Calu3 (cell line): ENCODE measurements at places on chromosomes 6 and 20. TPM values are rescaled to one million over a fixed set of nuclear protein-coding genes. Genes with fewer than 3 reads are reported as not detected.

- H3K4me3 ChIP-seq = no peak overlapping the region
- no peaks in the 10 kb centered on the region for H3K36me3 ChIP-seq
- H3K4me1 ChIP-seq = peaks cover 24% of the 10 kb centered on the region
- DNase-seq = no peak
- H3K27ac ChIP-seq = no peak overlapping the region
Observed at GRCh38 chr20:58626051-58626450, 25.0 kb upstream of the STX16 start.

- no peak for DNase-seq
- H3K27ac ChIP-seq = no peak overlapping the region
- H3K27me3 ChIP-seq = no peaks in the 10 kb centered on the region
- H3K4me1 ChIP-seq = no peaks in the 10 kb centered on the region
Observed at GRCh38 chr6:36381502-36382389, 5.7 kb downstream of the ETV7 start.

The PI16 gene
- 0.17 and 0.32 TPM in 2 replicates for total RNA-seq

- H3K36me3 ChIP-seq = no peaks in the 10 kb centered on the region
- H3K27me3 ChIP-seq = no peaks in the 10 kb centered on the region
- no peaks in the 10 kb centered on the region for H3K4me1 ChIP-seq
- H3K27ac ChIP-seq = no peak overlapping the region
- peak; percentile 68 for DNase-seq
Observed at GRCh38 chr6:97394160-97394748, 111.2 kb upstream of the MMS22L start.

DNA sequence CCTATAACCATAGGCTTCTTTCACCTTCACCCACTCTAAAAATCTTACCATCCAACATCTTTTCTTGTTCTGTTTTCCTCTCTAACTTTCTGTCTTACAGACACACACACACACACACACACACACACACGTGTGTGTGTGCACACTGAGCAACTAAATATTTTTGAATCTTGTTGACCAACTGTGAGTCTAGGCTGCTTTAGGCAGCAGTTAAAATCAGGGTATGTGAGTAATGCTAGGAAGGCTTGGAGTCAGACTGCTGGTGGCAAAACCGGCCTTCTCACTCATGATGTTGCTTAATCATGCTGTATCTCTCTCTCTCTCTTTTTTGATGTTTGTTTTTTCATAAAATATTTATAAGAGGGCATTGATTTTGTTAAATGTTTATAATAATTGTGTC, 103.1 kb upstream of the TBX18 start:
- peak; percentile 13 for DNase-seq
- no peak overlapping the region for H3K27ac ChIP-seq
- H3K4me3 ChIP-seq = no peak overlapping the region
- peaks cover 9% of the 10 kb centered on the region for H3K4me1 ChIP-seq
- no peaks in the 10 kb centered on the region for H3K36me3 ChIP-seq
- no peaks in the 10 kb centered on the region for H3K27me3 ChIP-seq

DNA sequence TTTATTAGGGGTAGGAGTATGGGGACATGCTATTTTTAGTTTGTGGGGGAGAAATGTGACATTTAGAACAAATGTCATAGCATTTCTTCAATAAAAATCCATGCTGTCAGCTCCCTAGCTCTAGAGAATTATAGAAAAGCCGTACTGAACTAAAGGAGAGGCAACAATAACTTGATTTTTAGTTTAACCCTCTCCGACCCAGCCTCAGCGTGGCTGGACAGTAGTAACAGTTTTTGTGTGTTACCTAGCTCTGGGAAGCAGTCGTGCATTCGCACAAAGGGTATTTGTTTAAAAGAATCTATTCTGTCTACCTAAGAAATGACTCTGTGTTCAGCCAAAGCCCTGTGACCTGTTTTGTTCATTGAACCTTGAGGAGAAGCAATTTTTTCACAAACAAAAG, 442.4 kb upstream of the SOX4 start:
- H3K27me3 ChIP-seq = no peaks in the 10 kb centered on the region
- DNase-seq = no peak
- no peak overlapping the region for H3K4me3 ChIP-seq
- H3K4me1 ChIP-seq = peaks cover 21% of the 10 kb centered on the region
- H3K36me3 ChIP-seq = no peaks in the 10 kb centered on the region
- H3K27ac ChIP-seq = no peak overlapping the region

DNA sequence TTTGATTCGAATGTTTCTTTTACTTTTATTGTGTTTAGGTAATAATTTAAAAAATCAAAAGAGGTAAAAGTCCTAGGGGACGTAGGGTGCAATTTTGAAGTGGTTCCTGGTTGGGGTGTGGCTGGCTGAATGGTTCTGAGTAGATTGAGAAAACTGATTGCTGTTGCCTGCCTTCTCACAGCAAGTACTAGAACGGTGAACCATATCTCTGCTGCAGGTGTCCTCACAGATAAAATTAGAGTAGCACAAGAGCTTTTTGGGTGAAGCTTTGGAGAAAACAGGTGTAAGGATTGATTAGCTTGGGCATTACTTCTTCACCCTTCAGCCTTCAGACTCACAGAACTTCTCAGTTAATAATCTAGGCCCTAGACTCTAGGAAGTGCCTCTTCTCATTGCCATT, 19.8 kb upstream of the GJA10 start:
- DNase-seq = no peak
- H3K4me1 ChIP-seq = no peaks in the 10 kb centered on the region
- H3K27ac ChIP-seq = no peak overlapping the region
- no peaks in the 10 kb centered on the region for H3K36me3 ChIP-seq
- no peaks in the 10 kb centered on the region for H3K27me3 ChIP-seq

DNA sequence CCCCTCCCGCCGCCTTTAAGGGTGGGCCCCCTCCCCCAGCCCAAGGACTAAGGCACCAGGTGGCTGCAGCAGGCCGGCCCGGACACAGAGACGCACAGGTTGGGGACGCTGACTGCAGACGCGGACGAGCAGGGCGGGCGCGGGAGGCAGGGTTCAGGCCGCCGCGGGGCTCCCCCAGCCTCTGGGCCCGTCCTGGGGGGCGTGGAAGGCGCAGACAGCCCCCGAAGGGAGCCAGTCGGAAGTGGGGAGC, 9.3 kb downstream of the DUSP15 start:
- no peak overlapping the region for H3K27ac ChIP-seq
- H3K4me1 ChIP-seq = peaks cover 16% of the 10 kb centered on the region
- no peaks in the 10 kb centered on the region for H3K27me3 ChIP-seq

DNA sequence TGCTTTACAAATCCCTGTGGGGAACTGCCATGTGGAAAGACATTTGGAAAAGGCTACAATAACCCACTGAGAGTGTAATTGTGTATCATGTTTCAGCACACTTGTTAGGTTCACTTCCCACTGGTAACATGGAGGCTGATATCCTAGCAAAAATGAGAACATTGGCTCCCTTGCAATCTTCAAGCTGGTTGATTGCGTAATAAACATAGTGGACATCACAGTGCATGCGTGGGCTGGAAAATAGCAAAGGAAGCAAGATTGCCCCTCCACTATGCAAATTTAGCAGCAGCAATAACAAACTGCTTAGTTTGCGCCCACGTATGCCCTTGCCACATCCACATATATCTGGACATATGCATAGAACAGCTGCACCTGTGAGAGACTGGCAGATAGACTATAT, 410.2 kb downstream of the MEI4 start:
- DNase-seq = no peak
- H3K36me3 ChIP-seq = no peaks in the 10 kb centered on the region
- no peak overlapping the region for H3K4me3 ChIP-seq

DNA sequence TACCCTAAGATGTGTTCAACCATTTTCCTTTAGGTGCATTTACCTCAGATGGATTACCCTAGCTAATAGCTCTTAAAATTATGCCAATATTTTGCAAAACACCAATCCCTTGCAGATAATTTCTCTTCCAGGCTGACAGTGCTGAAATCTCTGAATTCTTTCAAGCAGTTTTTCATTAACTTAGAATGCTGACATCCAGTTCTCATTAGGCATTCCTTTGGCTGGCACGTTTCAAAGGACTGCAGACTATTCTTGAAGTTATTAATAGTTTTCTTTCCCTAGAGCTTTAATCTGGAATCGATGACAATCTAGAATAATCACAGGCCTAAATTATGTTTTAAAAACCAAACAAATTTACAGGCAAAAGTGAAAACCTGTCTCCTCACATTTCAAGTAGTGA, 68.3 kb downstream of the SMLR1 start:
- no peak overlapping the region for H3K4me3 ChIP-seq
- DNase-seq = no peak
- no peaks in the 10 kb centered on the region for H3K27me3 ChIP-seq
- H3K36me3 ChIP-seq = peaks cover 9% of the 10 kb centered on the region

The CALHM6 gene
- total RNA-seq = 1.4 TPM in 1 of 2 replicates, not detected in the other

GRCh38 chr6:20633566-20634340, 99.5 kb downstream of the CDKAL1 start:
- H3K4me1 ChIP-seq = peaks cover 42% of the 10 kb centered on the region
- no peaks in the 10 kb centered on the region for H3K36me3 ChIP-seq
- no peak overlapping the region for H3K4me3 ChIP-seq
- H3K27ac ChIP-seq = no peak overlapping the region

DNA sequence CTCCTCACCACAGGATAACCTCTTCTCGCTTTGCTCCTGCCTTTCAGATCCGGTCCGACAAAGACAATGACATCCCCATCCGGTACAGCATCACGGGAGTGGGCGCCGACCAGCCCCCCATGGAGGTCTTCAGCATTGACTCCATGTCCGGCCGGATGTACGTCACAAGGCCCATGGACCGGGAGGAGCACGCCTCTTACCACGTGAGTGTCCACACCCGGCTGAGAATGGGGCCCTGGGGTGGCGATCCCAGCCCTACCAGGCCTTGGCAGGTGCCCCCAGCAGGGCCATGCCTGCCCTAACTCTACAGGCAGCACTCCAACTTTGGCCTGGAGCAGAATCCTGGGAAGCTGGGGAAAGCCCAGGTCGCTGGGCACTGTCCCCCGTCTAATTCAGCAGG, 221.1 kb downstream of the TAF4 start:
- no peaks in the 10 kb centered on the region for H3K36me3 ChIP-seq
- no peaks in the 10 kb centered on the region for H3K4me1 ChIP-seq
- no peak overlapping the region for H3K4me3 ChIP-seq
- peaks cover 57% of the 10 kb centered on the region for H3K27me3 ChIP-seq
- H3K27ac ChIP-seq = no peak overlapping the region
- no peak for DNase-seq

DNA sequence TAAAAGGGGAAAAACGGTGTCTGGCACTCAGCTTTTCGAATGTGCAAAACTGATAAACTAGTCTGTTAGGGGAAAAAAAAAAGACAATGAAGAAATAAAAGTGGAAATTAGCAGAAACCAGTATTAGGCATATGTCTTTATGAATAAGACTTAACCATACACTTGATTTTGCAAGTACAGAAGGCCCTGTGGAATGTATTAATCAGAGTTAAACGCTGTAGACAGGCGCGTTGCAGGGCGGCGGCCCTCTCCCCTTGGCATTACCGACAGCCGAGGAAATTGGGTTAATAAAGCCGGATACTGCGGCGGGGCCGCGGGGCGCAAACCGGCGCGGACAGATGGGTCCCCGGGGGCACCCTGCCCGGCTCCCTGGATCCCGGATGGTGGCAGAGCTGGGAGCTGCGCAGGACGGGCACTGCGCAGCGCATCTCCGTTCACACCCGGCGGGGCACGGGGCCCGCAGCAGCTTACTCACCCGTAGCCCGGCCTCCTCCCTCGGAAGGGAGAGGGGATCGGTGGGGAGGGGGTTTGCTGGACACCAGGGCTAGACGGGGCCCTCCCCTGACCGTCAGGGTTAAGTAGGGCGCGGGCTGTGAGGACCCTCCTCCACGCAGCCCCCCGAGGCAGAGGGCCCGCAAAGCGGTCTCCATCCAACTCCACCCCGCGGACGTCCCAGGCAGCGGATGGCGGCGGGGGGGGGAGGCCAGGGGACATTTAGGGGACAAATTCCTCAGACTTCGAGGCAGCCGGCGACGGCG, 2.0 kb downstream of the BHLHE23 start:
- DNase-seq = no peak
- no peaks in the 10 kb centered on the region for H3K36me3 ChIP-seq
- H3K27ac ChIP-seq = no peak overlapping the region
- H3K4me3 ChIP-seq = no peak overlapping the region

The BCAS1 gene
- 11.1 and 16.9 TPM in 2 replicates for total RNA-seq

GRCh38 chr6:39327507-39327906, 5.0 kb upstream of the KCNK16 start:
- no peak overlapping the region for H3K4me3 ChIP-seq
- H3K36me3 ChIP-seq = no peaks in the 10 kb centered on the region
- H3K27ac ChIP-seq = no peak overlapping the region
- H3K27me3 ChIP-seq = no peaks in the 10 kb centered on the region
- H3K4me1 ChIP-seq = no peaks in the 10 kb centered on the region

The ELOVL2 gene
- 0.20 and 0.47 TPM in 2 replicates for total RNA-seq

GRCh38 chr6:41182069-41183034, 18.6 kb downstream of the TREML2 start:
- DNase-seq = peak; percentile 62
- peaks cover 41% of the 10 kb centered on the region for H3K27me3 ChIP-seq
- H3K36me3 ChIP-seq = no peaks in the 10 kb centered on the region

DNA sequence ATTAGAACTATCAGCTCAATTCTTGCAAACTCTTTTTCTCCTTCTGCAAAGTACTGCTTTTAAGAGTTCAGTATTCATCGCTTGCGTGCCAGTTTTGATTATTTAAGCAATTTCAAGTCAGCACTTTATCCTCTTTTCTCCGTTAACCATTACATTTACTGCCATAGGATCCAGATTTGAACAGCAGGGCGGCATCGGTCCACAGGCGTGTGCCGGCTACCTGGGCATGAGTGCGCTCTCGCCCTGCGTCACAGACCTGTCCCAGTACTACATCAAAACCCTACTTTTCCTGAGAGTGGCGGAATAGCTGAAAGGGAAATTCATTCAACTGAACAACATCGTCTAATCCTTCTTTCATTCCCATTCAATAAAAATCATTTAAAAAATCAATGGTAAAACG, 53.4 kb downstream of the MYLK4 start:
- H3K36me3 ChIP-seq = no peaks in the 10 kb centered on the region
- H3K4me3 ChIP-seq = no peak overlapping the region
- DNase-seq = no peak
- H3K4me1 ChIP-seq = no peaks in the 10 kb centered on the region
- H3K27me3 ChIP-seq = no peaks in the 10 kb centered on the region
- H3K27ac ChIP-seq = no peak overlapping the region

GRCh38 chr6:28944412-28944865, 20.7 kb upstream of the TRIM27 start:
- H3K4me1 ChIP-seq = peaks cover 58% of the 10 kb centered on the region
- DNase-seq = peak; percentile 75
- peaks cover 11% of the 10 kb centered on the region for H3K27me3 ChIP-seq
- H3K27ac ChIP-seq = peak overlapping the region; percentile 95

DNA sequence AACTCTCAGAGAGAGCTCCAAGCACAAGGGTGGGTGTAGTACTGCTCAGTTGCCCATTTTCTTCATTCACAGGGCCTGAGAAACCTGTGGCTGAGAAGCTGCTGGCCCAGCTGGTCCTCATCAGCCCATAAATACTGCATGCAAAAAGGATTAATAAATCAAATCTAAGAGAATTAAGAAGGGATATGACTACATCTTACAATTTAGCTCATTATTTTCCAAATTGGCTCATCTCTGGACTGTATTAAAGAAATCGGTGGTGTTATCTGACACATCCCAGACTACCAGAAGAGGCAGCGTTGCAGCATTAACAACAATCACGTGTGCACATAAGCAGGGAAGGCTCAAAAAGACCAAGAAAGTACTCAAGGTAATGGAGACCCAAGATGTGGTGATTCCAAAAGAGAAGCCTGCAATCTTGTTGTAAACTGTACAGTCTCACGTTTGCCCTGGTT, 90.7 kb downstream of the CD24 start:
- H3K27ac ChIP-seq = no peak overlapping the region
- peaks cover 13% of the 10 kb centered on the region for H3K36me3 ChIP-seq
- H3K4me1 ChIP-seq = peaks cover 56% of the 10 kb centered on the region
- no peak for DNase-seq
- no peaks in the 10 kb centered on the region for H3K27me3 ChIP-seq

The MYLK4 gene
- total RNA-seq = 0.73 TPM in 2 replicates

The SLC17A1 gene
- total RNA-seq = not detected in 2 replicates
